Vagina (tissue), 2 donors: ENCODE measurements at places on chromosomes 7 and 10. TPM values are rescaled to one million over a fixed set of nuclear protein-coding genes. Genes with fewer than 3 reads are reported as not detected.

Gene JCAD
- 40.3 TPM for total RNA-seq

Gene DCLRE1A
- 3.9 TPM for total RNA-seq

Gene PRF1
- total RNA-seq: 20.9 TPM

Gene OTUD1
- total RNA-seq: 8.1 TPM

DNA sequence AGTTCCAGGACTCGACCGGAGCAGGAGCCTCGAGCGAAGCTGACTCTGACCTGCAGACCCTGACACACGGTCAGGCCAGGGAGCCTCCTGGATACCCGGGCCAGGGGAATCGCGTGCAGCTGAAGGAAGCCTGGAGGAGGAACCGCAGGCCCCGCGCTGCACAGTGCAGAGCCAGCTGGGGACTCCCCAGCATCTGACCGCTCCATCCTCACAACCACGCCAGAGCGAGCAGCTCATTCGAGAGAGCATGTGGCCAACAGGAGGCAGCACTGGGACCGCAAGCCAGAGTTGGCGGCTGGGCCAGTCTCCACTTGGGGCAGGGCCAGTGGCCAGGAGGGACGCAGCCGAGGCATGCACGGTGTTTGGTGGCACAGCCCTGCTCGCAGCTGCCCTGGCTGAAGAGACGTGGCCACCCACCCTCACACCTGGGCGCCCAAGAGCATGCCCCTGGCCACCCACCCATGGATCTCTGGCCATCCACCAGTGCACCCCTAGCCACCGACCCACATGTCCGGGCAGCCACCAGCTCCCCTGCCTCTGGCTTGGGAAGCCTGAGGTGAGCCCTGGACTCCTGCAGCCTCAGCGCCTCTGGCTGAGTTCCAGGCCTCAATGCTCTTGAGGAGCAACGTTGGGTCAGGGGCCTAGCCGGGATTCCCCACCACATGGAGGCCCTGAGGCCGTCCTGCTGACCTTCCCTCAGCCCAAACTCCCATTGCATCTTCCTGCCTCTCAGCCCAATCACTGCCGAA lies 213.9 kb downstream of the ELFN1 start:
- DNase-seq: no peak

- no peak for DNase-seq
Observed at GRCh38 chr10:70856454-70856853, 31.9 kb downstream of the PCBD1 start.

DNA sequence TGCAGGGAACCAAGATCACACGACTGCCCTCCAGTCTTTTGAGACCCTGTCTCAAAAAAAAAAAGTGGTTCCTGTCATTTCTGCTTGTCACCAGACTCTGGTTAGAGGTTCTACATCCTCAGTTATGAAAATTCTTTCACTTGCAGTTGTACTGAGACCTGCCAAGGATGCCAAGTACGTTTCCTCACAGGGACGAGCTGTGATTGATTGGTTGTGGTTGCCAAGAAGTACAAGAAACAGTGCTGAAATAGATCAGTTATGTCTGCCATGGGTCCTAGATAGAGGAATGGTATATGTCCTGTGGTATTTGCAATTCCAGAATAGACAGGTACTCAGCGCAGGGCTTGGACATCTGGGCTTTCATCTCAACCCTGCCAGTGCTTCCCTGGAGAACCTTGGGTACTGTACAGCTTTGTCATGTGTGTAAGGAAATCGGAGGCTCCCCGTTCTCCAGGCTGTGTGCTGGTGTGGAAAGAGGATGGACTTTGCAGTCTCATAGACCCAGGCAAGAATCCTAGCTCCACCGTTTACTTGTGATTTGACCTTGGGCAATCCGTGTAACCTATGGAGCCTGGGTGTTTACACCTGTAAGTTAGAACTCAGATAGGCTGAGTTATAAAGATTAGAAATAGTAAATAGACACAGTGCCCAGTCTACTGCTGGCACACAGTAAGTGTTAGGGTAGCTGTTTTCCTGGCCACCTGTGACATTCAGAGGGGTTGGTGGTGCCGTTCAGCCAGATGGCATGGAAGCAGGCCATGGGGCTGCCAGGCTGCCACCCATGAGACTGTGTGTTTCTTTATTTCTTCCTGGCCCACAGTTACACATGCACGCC lies 53.0 kb downstream of the COL13A1 start:
- no peak for DNase-seq

Gene SPDYE11
- total RNA-seq: not detected

DNA sequence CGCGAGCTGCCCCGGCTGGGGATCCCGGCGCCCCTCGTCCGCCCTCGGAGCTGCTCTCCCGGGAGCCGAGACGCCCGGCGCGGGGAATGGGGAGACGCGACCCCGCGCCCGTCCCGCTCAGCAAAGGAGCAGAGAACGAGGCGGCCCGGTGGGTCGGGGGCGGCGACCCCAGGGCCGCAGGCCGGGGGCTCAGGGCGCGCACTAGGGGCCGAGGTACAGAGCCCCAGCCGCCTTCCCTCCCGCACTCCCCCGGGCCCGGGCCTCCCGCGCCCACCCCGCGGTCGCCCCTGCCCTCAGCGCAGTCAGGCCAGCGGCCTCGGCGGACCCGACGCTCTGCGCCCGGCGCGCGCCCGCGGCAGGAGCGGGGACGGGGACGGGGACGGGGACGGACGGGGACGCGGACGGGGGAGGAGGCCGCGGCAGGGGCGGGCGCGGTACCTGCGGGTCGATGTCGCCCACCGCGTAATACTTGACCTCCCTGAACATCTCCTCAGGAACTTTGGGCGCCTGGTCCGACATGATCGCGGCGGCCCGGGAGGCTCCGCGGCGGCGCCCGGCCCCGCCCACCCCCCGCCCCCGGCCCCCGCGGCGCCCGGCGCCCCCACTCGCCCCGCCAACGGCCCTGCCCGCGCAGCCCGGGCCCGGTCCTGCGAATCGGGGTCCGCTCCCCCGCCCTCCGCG lies 373 bp downstream of the PAXIP1 start:
- DNase-seq: no peak

- DNase-seq: no peak
Observed at GRCh38 chr10:62083412-62084267, 182.1 kb downstream of the ARID5B start.

DNA sequence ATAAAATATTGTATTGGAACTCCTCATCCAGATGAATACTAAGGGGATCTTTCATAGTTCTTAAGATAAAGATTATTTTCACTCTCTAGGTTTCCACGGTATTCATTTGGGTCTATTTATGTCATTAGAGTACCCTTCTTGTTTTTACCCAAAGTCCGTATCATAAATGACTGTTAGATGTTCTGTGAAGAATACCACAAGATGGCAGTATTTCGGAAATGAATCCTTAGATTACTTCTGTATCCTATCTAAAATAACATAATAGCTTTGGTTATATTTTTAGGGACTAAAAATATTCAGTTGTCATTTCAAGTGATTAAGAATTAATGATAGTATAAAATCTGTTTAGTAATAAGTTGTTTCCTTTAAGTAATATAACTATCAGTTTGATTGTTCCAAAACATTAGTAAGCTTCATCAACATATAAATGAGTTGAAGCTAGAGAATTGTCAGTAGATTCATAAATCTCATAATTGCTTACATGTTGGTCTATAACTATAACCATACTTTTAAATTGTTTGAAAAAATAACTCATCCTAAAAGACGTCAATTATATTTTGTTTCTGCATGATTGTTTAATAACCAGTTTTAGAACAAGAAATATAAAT lies 337.5 kb upstream of the KCND2 start:
- no peak for DNase-seq

Gene NKX1-2
- total RNA-seq: 0.98 TPM

- no peak for DNase-seq
Observed at GRCh38 chr10:28248092-28248491, 54.8 kb downstream of the MPP7 start.

DNA sequence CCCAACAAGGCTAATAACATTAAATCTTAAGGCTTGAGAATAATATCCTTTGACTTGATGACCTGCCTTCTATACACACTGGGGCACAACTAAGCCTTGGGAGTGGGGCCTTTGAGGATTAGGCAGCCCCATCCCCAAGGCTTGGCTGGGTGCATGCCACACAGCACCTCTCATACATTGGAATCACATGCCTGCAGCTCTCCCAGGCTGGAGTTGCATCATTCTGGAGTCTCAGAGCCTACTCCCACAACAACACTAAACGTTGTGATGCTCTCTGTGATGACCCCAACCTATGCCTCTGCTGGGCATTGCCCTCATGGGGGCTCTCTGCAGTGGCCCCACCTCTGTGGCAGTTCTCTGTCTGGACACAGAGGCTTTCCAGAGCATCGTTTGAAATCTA lies 31.9 kb upstream of the SGCE start:
- DNase-seq: no peak

DNA sequence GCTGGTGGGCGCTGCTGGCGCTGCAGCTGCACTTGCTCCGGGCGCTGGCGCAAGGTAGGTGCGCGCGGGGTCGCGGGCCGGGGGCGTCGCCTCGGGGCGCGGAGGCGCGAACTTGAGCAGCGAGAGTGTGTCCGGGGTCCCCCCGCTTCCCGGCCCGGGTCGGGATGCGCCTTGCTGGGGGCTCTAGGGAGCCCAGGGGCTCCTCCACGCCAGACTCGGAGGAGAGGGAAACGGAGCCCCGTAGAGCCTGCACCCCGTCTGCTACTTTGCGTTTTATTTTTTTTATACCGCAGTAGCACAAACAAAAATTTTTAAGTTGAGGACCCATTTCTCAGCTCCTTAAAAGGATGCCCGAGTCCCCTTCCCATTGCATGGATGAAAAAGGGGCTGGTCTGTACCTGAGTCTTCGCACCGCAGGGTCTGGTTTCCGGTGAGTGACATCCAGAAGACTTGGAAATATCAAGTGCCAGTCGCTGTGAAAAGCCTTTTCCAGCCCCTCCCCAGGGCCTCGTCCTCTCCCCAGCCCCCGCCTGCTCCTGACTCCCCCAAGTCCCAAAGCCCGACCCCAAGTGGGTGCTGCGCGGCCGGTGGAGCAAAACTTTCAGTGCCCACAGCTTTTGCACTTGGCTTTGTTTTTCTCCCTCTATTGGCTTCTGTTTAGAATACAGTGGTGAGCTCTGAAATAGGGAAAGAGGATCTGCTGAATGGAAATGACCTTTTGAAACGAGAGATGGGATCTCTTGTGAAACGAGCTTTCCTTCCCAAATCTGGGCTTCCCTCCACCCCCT lies 973 bp downstream of the SDK1 start:
- DNase-seq: no peak

DNA sequence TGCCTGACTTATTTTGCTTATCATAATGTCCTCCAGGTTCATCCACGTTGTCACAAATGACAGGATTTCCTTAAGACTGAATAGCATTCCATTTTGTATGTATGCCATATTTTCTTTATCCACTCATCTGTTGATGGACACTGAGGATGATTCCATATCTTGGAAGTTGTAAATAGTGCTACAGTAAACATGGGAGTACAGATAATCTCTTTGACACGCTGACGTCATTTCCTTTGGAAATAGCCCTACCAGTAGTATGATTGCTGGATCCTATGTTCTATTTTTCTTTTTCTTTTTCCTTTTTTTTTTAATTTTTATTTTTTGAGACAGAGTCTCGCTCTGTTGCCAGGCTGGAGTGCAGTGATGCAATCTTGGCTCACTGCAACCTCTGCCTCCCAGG lies 167.6 kb downstream of the CTTNBP2 start:
- no peak for DNase-seq

Gene UCMA
- total RNA-seq: not detected

DNA sequence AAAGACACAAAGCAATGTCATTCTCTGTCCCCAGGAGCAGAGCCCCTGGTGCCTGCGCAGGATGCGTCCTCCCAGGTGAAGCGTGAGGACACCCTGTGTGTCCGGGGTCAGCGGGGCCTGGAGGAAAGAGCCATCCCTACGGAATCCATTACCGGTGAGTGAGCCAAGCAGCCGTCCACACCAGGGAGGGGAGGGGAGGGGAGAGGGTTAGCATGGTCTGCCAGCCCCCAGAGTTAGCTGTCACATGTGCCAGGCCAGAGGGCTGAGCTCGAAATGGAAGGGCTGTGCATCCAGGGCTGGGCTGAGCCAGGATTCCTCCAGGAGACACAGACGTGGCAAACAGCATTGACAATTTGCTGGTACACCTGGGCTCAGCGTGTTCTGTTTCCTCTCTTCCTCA lies 15.2 kb downstream of the ZNF282 start:
- DNase-seq: no peak

DNA sequence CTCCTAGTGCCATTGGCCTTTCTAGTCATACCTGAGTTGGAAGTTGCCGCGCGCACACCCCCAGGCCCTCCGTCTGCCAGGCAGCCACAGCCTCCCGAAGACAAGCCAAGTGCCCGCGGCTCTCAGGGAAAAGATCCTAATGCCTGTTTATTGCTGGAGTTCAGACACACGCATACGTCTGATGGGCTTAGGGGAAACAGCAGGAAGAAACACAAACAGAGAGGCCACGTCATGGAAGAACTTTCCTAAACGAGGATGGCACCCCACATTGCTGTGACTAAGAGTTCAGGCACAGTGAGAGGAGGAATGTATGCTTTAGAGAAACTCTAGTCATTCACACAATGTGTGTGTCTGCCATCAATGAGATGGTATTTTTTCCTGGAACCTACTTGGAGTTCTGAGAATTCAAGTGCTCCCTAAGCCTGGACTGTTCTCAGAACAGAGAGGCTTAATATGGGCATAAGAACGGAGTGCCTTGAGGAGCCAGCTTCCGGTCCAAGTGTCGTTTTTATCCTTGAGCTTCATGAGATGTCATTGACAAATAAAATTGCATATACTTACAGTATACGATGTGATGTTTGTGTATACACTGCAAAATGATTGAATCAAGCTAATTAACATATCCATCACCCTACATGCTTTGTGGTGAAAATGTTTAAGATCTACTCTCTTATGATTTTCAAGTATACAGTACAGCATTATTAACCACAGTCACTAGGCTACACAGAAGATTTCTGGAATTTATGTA lies 11.6 kb upstream of the RBP3 start:
- no peak for DNase-seq

GRCh38 chr7:46201961-46202360 lies 280.9 kb upstream of the IGFBP3 start:
- no peak for DNase-seq

Gene CNPY1
- not detected for total RNA-seq

GRCh38 chr7:38507384-38507783 lies 123.8 kb downstream of the AMPH start:
- no peak for DNase-seq

GRCh38 chr7:74495112-74496086 lies 41.7 kb downstream of the GTF2IRD1 start:
- no peak for DNase-seq

DNA sequence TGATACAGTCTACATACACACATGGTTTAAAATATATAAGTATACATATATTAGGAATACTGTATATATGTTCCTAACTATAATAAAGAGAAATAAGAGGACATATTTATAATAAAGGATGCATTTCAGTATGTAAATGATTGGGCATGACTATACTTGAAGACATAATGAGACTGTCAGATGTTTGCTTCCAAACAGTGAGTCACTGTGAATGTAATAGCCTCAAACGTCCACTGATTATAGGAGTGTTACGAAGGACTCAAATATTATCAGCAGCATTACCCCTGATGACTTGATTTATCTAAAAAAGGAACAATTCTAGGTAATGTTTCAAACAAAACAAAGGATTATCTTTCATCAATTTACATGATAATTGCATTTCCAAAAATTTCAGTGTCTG lies 39.9 kb upstream of the NRBF2 start:
- no peak for DNase-seq

Gene ECD
- 26.5 TPM for total RNA-seq

Gene LRRC18
- total RNA-seq: not detected
